CD4-positive, alpha-beta T cell treated with Interferon gamma for 1 hour (primary cell): ENCODE measurements at places on chromosomes 12 and 14.

DNA sequence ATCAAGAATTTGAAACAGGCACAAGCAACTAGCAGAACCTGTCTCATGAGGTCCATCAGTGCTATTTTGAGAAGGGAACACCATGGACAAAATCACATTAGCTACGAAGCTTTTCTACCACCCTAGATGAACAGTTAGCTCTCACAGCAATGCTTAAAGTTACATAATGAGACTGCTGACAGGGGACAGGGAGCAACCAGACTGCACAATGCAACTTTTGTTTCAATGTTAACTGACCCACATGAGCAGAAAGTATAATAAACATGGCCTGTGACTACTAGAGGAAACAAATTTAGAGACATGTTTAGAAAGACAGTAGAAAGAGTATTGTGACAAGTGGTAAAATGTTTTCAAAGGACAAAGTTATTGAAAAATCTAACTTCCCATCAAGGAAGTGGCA, 282.8 kb downstream of the CEP128 start:
- no peak for DNase-seq

DNA sequence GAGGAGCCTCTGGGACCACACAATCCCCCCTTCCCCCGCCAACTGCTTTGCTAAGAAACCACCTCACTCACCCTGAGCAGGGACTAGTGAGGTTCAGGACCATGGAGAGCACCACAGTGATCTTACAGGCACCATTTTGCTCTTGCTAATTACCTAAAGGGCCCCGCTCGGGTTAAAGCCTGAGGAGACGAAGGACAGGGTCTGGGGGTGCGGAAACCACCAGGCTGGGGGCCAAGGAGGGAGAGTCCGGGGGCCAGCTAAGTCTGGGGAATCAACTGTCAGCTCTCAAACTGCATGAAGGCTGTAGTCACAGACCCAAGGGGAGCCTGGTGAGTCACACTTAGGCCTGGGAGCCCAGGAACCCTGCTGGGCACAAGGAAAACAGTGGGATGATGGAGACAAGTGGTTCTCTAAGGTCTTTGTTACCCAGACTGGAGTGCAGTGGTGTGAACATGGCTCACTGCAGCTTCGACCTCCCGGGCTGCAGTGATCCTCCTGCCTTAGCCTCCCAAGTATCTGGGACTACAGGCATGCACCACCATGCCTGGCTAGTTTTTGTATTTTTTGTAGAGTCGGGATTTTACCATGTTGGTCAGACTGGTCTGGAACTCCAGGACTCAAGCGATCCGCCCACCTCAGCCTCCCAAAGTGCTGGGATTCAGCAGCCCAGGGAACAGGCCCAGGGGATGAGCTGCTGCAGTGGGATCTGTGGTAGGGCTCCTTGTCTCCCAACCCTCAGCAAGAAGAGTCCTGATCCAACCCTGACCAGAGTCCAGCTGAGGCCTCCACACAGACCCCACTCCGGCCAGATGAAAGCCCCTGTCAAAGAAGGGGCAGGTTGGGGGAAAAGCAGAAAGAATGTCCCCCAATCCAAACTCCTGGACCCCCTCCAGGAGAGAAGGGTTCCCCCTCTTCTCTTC, 98.8 kb downstream of the CALM1 start:
- DNase-seq, result no peak

- DNase-seq, result no peak
These were observed 119.2 kb upstream of the SCAF11 start for GRCh38 chr12:46109343-46110222.

GRCh38 chr14:74835645-74836250, 40.2 kb downstream of the PROX2 start:
- DNase-seq, result peak; percentile 2
